ENCODE measurements at places on chromosomes 4 and X.
A peak's percentile ranks its signal among the peaks of the same experiment; 100 is the strongest.

GRCh38 chr4:142156256-142156655, 519.9 kb downstream of the IL15 start:
- no peak for DNase-seq

- no peak for DNase-seq
These were observed 316.9 kb upstream of the AMOT start for GRCh38 chrX:113157496-113157895.

GRCh38 chr4:2828758-2829181, 14.9 kb upstream of the ADD1 start:
- peak; percentile 14 for DNase-seq

DNA sequence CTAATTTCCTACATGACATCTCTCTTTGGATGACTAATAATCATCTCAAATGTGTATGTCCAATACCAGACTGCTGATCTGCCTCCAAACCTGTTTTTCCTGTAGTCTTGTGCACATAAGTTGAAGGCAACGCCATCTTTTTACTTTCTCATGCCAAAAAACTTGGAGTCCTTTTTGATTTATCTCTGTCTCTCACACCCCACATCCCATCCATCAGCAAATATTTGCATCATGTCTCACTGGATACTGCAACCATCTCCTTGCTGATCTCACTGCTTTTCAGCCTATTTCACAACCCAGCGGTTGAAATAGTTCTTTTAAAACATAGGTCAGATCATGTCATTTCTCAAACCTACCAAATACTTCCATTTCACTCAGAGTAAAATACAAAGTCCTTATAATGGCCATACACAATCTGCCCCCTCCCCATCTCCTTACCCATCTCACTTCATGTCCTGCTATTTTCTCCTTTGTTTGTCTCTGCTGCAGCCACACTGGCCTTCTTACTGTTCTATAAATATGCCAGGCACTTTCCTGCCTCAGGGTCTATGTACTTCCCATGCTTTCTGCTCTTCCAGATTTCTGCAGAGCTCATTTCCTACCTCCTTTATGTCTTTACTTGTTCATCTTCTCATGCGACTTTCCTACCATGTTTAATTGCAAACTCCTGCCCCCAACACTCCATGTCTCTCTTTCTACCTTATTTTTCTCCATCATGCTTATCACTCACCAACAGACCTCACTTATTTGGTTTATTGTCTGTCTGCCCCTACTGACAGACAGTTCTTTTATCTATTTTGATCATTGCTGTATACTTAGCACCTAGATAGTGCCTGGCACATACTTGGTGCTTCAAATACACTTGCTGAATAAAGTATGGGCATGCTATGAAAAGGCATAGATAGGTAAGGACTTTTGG, 98.8 kb downstream of the ANXA3 start:
- DNase-seq: no peak

DNA sequence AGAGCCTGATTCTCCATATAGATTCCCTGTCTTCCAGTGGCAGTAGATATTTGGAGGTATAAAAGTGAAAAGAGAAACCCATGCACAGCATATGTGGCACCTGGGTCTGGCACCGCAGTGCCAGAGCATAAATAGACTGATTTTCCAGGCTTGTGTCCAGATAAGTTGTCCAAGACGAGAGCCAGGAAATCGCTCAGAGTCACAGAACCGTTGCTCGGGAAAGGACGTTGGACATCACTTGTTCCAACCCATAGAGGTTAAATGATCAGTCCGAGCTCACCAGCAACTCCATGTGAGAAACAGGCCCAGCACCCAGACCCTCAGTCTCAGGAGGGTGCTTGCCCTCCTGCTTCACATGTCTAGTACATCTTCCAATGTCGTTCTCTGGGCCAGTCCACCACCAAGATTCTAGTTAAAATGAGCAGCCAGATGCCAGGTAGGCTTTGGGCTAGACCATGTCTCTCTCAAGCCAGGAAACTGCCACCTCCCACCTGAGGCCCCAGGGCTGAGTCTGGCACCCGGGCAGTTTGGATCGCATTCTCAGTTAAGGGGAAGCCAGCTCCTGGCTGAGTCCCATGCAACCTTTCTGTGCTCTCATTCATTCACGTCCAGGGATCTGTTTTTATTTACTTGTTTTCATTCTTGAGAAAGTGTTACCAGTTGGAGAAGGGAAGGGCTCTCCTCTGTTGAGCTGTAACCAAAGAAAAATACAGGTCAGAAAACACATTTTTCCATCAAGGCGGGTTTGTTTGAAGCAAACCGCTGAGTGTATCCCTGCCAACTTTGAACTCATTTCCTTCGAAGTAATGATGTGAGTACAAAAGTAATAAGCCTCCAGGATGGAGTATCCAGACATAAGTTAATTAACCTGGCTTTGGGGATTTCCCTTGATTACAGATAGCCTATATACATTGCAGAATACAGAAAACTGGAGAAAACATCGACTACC, 91.7 kb downstream of the PHOX2B start:
- DNase-seq: no peak

GRCh38 chr4:40564815-40565483, 64.7 kb downstream of the RBM47 start:
- DNase-seq: no peak

DNA sequence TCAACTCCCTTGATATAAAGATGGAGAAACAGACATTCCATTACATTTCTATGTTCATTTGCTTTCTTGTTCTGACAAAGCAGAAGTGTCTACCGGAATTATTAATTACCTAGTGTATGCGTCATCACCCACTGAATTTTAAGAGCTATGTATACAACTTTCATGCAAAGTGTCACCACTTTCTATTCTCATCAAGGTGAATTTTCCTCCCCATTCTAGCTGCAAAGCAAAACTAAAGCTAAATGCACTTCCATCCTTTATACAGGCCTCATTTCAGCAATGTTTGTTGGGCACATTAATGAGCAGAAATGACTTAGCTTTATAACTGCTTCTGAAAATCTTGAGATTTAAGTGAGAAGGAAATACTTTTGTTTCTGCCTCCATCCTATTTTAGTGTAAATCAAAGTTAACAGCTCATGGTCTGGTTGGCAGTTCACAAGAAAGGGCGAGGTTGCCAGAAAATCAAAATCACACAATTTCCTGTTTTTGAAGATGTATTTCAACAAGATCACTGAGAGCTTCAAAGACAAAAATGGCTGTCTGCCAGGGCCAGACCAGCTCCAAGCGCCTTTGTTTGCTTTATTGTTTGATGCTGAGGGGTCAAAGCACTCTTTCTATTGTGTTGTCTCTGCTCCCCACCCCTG, 7.2 kb upstream of the FAM9C start:
- no peak for DNase-seq

DNA sequence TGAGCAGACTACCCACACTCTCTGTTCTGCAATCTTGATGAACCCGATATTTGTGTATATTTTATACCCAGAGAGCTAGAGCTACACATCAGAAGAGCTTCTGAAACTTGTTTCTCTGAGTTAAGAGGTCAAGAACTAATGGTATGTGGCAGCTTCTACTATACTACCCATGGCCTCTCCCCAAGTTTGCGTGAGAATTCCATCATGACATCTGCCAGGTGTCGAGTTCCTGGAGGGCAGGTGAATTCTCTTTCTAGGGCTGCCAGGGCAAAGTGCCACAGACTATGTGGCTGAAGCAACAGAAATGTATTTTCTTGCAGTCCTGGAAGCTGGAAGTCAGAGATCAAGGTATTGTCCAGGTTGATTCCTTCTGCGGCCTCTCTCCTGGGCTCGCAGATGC, 4.4 kb downstream of the SORCS2 start:
- DNase-seq: no peak

DNA sequence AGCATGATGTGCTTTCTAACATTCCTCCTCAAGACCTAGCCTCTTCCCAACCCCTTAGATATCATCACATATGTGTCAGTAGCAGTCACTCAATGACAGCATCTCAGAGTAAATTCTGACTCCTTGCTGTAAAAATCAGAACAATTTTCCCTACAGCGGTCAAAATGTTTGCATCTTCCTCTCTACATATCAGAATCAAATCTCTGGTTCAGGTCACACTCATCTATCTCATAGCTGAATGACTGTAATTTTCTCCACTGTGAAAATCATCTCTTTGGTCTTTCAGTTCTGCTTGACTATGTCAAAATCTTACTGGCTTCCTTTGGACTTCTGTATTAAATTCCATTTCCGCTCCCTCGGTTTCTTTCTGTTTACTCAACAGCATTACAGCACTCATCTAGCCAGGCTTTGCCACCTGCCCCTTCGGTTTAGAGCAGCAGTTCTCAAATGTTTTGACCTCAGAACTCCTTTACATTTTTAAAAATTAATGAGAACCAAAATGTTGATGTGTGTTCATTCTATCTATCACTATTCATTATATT, 57.3 kb downstream of the AGA start:
- DNase-seq: no peak

- DNase-seq: no peak
These were observed 3.3 kb downstream of the RBM47 start for GRCh38 chr4:40626183-40626990.

GRCh38 chrX:153488231-153488914, 6.4 kb upstream of the BGN start:
- DNase-seq: no peak

GRCh38 chrX:18428006-18428405, 2.6 kb downstream of the CDKL5 start:
- no peak for DNase-seq

DNA sequence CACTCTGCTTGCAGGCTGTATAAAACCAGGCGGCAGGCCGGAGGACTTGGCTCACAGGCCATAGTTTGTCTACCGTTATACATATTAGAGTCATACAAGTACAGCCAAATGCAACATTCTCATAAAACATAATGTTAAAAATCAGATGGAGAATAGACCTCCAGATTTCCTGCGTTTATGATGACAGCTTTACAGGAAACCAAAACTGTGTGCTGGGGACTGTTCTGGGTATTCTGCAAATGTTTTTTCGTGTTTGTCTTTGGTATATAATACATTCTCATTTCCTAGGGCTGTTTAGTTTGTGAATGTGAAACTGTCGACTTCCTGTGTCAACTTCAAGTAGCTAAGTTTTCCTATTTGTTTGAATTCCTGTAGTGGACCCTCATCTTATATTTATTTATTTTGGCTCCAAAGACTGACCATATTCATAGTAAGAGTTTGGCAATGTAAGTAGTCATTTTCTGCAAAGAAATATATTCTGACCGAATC, 79.5 kb upstream of the FAM9C start:
- no peak for DNase-seq

DNA sequence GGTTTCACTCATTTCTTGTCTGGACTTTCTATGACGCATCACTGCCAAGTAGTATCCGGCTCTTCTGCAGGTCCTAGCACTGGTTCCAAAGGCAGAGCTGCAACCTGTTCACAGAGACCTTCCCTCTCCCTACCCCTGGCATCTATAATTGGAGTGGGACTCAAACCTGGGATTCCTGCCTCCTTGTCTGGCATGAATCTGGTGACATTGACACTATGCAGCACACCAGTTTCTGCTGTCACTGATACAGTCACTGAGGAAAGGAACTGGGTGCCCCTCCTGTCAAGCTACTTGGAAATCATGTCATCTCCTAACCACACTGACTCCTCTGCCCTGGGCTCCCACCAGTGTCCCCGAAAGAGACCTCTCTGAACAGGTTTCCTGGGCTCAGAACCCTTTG, 33.1 kb upstream of the EFNB1 start:
- DNase-seq: no peak

DNA sequence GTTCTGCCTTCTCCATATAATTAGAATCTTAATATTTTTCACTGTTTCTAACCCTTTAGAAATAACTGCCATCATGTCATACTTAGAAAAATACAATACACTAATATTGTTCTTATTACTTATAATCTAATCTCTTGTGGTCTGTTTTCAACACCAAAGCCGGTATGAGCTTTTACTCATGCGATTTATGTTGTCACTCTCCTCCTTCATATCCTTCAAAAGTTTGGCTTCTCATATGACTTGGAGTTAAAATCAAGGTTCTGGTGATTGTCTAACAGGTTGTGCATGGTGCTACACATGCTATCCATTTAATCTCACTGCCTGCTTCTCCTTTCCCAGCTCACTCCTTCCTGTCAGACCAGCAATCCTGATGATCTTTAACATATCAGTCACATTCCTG, 1392.9 kb downstream of the ARAP2 start:
- DNase-seq: no peak

- no peak for DNase-seq
These were observed 80.1 kb downstream of the TLL1 start for GRCh38 chr4:165953181-165953580.

DNA sequence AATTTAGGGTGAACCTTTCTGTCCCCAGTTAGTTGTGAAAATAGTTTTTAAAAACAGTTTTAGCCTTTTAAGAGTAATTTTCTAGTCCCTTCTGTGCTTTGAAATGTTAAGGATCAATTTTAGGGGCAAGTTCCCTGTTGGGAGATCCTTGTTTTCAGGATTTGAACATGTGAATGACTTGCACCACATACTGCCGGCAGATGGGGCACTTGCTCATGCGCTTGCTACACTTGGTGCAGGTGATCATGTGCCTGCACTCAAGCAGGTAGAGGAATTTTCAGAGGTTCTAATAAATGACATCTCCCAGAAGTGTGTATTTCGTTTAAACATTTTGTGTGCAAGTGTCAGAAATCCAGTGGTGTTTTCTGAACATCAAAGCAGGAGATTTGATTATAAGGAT, 195.9 kb downstream of the CHM start:
- no peak for DNase-seq
